ENCODE measurements at places on chromosomes 12 and 14. TPM values are rescaled to one million over a fixed set of nuclear protein-coding genes. Genes with fewer than 3 reads are reported as not detected.

The LRRK2 gene
- 0.31 TPM for total RNA-seq

The KRT1 gene
- not detected for total RNA-seq

The TRMT5 gene
- total RNA-seq, result 18.1 TPM

The RNASE3 gene
- total RNA-seq, result not detected

The FAM90A1 gene
- not detected for total RNA-seq

The FAM181A gene
- total RNA-seq, result not detected

The ENDOU gene
- not detected for total RNA-seq

The DICER1 gene
- 57.9 TPM for total RNA-seq

The CLEC4E gene
- not detected for total RNA-seq

The PMEL gene
- 0.28 TPM for total RNA-seq

DNA sequence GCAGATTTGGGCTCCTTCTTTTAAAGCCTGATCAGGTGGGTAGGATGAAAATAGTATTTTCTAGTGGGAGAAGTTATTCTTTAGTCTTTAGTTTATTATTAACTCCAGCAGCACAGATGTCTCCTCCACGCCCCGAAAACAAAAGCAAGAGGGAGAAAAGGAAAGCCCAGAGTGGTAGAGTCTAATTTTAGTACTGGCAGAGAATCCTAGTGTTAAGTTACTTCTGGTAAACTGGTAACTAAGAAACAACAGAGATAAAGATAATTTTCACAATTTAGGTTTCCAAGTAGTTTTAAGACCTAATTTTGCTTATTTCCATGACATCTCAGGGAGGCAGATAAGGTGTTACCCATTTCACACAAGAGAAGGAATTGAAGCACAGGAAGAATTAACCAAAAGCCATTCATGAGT lies 16.3 kb downstream of the ATP5MC2 start:
- no peak for DNase-seq

DNA sequence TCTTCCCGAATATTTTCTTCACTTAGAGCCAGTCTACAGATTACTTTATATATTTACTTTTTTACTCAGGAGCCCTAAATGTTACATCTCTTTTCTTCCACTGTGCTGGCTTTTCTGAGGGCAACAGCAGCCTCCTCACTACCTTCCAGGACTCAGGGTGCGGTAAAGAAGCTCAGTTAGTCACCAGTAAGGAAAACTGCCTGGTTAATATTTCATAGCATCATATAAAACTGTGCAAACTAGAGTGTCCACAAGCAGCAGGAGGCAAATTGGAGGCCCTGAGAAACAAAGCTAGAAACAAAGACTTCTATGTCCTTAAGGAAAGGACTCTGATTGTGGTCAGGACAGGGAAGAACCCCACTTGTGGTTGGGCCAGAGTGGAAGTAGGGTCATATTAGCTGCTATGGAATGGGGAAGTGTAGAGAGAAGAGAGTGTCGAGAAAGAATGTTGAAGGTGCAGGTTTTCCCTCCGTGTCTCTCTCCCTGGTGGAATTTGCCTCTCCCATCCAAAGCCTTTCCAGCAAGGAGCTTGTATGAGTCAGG lies 220.1 kb downstream of the SLC15A4 start:
- DNase-seq, result no peak

- no peak for DNase-seq
These were observed 90.0 kb upstream of the TMEM263 start for GRCh38 chr12:106865683-106866082.

GRCh38 chr12:3416159-3416558 lies 74.8 kb upstream of the PRMT8 start:
- no peak for DNase-seq

DNA sequence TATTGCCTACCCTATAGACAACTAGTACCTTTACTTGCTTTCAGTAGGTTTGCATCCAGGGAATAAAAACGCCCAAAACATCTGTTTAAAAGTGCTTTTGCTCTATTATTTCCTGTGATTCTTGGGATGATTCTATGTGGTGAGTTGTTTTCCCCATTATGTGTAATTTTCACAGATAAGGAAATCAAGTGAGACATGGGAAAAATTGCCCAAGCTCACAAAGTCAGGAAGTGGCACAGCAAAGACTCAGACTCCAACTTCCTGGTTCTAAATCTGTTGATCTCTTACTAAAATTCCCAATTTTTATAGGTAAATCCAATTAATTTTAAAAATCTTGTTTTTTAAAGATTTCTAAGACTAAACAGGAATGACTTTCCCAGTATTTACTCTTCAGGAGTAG lies 39.0 kb downstream of the NID2 start:
- DNase-seq, result no peak

DNA sequence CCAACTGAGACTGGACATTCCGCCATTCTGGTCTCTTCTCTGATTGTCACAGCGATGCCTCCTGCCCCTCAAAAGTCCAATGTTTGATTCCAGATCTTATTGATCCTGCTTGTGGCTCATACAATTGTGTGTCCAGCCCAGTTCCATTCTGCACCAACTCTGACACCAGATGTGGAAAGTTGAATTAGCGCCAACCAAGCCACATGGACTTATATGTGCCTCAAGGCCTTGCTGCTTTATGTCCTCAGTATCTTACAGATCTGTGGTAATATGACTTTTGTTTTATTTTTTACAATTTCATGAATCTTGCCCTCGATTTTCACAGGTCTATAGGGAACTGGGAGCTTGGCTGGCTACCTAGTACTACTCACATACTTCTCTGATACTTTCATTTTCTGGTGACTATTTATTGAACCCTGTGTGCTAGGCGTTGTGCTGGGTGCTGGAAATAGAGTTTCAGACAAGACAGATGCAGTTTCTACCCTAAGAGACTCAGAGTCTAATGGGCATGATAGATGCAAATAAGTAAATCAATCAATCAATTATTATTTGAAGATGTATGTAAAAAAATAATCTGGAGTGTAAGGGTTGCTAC lies 472.0 kb downstream of the TMTC2 start:
- DNase-seq, result no peak

- no peak for DNase-seq
These were observed 42.5 kb downstream of the GIT2 start for GRCh38 chr12:109953656-109954055.

- DNase-seq, result no peak
These were observed 905.4 kb downstream of the SLC16A7 start for GRCh38 chr12:60501124-60501729.

- no peak for DNase-seq
These were observed 746 bp downstream of the DNAI7 start for GRCh38 chr12:25194214-25194613.

DNA sequence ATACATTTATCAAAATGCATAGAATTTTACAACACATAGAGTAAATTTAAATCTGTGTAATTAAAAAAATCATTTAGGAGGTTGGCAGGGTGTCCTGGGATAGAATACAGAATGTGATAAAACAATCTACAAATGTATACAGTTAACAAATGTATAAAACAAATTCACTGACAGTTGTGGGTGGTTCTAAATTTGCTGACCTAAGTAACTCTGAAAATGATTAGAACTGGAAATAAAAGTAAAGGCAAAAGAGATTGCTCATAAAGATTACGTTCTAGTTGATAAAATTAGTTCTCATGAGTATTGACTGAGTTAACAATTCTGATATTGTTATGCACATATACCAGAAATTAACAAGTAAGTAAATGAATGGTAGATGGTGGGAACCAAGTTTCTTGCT lies 1827.3 kb upstream of the FLRT2 start:
- DNase-seq, result no peak

DNA sequence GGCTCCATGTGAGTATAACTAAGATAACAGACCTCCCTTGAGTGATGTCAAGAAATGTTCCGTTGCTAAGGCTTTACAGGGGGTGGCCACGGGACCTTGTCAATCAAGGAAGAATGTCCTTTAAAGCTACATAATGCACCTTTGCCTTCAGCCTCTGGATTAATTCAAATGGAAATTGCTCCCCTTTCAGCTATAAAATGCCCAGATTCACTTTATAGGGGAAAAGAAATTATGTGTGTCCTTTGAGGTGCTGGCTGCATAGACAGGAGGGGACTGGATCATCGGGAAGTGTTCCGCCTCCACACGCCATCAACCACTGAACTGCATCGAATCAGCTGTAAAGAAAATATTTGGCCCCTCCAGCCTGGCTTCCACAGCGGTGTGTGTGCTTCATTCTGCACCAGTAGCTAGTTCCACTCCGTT lies 415.4 kb downstream of the DPF3 start:
- DNase-seq, result no peak

DNA sequence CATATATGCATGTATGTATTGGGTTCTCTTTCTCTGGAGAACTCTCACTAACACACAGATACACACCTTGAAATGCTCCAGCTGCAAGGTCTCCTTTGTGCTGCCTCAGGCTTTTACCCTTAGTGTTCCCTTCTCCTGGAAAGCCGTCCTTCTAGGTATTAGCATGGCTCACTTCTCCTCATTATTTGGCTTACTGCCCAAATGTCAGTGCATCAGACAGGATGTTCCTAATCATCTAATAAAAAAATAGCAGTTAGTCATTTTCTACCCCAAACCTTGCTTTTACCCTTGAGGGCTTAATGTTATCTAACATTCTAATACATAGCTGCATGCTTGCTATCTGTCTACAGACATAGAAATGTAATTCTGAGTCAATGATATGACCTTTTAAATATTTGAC lies 109.0 kb upstream of the SLC16A7 start:
- no peak for DNase-seq

DNA sequence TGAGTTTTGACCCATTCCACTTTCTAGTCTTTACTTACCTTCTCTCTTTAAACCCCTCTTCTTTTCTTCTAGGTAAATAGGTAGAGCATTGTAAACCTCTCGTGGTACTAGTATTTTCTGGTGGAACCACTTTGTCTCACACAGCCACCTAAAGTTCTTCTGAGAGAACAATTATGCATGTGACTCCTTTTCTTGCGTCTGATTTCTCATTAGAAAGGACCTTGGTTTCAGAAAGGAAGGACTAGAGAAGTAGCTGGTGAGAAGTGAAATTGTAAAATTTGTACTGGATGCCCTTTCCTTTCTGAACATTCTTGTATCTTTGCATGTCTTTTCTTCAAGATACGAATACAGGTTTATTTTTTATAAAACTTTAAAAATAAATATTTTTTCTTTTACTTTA lies 99.0 kb downstream of the NUBPL start:
- no peak for DNase-seq

DNA sequence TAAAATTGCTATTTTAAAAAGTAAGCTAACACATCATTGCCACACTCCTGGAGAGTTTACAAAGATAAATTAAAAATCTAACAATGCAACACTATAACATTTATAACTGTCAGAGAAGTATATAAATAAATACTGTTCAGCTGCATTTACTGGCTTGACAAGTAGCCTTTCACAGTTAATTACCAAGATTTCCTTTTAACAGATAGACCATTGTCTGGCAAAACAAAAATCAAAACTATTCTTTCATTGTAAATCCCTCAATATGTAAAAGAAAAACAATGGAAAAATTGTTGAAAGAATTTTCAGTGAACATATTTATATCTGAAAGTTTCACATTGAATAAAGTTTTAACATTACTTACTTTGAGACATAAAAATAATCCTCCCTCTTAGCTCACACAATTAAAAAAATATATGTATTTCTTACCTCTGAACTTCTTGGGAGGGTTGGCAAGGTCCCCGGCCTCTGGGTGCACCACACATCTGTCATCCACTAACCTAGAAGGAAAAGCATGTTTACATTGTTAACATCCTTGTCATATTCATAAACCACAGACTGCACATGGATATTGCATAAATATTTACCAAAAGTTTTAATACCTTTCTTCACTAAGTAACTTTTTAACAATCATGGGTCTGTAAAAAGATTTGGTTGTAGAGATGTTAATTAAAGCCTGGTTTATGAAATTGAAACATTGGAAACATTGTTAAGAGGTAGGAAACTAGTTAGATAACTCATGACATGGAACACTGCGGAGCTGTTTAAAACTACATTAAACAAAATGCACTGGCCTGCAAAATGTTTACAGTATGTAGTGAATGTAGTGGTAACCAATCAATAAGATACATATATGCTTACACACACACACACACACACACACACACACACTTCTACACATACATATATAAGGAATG lies 43.0 kb downstream of the ITPR2 start:
- DNase-seq, result no peak

DNA sequence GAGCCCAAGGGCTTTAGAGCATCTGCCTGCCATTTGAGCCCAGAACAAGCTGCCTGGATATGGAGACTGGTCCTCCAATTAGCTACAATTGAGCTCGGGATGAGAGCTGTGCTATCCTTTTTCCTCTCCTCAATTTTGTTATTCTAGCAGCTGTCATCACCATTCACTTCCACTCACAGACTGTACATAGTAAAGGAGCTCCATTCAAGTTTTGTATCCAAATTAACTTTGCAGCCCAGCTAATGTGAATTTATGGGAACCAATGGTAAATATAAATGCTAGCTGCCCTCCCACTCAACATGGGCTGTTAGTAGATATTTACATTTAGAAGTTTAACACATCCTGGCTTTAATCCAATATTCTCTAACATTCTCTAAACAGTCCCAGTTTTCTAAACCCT lies 44.6 kb downstream of the BMP4 start:
- DNase-seq, result no peak

DNA sequence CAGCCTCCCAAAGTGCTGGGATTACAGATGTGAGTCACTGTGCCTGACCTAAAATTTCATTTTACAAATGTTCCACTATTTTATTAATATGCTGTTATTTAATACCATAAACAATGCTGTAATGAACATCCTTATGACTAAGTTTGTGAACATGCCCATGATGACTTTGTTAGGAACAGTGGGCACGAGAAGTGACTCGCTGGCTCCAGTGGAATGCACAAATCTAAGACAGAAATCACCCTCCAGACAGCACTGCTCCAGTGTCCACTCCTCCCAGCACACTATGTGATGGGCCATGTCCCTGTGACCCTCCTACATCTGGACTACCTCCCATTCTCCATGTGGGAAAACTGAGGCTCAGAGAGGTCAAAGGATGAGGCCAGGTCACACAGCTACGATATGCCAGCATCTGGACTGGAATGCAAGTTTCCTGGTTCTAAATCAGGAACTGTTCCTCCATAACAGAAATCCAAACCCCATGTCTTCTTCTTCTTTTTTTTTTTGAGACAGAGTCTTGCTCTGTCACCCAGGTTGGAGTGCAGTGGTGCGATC lies 57.9 kb downstream of the GPR68 start:
- no peak for DNase-seq

DNA sequence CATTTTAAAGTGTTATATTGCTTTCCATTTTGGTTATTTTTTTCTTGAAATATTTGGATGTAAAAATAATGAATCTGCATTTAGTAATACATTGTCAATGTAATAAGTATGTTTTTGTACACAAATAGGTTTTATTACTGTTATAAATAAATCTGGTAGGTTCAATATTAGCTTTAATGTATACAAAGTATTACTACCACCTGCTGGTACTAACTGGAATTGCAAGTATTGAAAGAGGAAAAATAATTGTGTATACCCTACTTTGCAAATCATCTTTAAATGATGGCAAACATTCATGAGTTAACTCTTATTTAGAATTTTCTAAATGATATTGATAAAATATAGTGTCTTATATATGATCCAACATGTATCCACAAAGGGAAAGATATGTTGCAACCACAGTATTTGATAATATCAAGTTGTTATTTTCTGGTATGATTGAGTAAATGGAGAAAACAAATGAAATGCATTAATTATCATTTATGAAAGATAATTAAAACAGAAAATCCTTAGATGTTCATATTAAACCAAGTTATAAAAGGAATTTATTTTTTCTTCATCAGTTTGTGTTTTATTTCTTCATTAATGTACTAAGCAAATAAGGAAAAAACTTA lies 3.2 kb downstream of the OR4K2 start:
- no peak for DNase-seq

Measured in CD8-positive, alpha-beta memory T cell (primary cell).